Cerebellar cortex (tissue), 1 donor: ENCODE measurements at places on chromosomes 16 and 17.

DNA sequence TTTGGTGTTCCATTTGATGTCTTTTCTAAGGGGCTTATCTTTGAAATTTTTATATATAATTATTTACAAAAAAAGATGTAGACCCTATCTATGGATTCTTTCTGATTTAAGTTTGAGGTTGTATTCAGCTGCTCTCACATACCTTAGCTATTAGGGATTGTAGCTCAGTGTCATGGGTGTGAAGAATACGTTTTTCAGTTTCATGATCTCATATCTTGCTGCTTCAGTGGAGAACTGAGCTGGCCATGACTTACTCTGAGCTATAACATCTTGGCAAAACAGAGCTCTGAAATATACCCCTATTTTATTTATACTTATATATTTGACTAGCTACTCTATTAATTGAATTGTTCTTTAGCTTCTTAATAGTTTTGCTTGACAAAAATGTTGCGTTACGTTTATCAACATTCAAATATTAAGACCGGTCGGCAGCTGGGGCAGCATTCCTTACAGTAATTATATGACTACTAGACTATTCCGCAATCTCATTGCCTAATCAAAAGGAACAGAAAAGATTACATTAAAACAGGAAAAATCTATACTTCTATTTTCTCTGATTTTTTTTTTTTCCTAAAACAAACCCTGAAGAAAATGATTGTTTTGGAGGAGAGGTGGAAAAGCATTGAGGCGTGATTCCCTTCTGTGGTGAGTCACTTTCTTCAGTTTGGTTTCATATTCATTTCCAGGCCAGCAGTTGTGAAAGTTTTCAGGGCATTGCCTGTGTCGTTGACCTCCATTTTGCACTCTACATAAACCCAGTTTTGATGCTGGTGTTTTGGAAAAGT, 24.1 kb upstream of the KRT24 start:
- DNase-seq, result no peak

GRCh38 chr17:78376161-78376560, 2.3 kb upstream of the PGS1 start:
- no peak for DNase-seq

GRCh38 chr17:54270499-54270898, 447.8 kb downstream of the KIF2B start:
- no peak for DNase-seq

DNA sequence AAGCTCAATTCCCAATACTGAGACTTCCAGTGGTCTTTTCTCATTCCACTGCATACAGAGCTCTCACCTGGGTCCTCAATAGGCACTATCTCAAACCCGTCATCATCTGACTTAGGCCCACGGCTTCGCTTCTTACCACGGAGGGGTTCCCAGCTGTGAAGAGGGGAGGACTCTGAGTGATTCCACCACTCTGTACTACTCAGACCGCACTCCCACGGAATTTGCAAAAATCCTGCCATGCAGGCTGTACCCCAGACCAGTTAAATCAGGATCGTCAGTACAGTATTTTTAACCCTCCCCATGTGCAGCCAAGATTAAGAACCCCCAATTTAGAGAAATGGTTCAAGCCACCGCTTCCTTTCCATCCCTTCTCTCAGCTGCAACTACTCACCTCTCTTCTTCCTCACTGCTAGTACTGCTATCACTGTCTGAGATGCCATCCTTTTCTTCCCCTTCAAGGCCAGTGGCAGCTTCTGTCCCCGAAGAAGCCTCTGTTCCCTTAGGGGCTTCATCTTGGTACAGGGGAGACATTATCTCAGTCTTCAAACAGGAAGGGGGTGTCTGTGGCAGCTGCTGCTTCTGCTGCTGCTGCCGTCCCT, 6.2 kb upstream of the PSMC5 start:
- DNase-seq, result no peak

GRCh38 chr16:19882186-19882585, 2.5 kb downstream of the GPRC5B start:
- DNase-seq, result peak; percentile 57

- DNase-seq, result no peak
These were observed 12.2 kb downstream of the GNGT2 start for GRCh38 chr17:49198211-49198610.

DNA sequence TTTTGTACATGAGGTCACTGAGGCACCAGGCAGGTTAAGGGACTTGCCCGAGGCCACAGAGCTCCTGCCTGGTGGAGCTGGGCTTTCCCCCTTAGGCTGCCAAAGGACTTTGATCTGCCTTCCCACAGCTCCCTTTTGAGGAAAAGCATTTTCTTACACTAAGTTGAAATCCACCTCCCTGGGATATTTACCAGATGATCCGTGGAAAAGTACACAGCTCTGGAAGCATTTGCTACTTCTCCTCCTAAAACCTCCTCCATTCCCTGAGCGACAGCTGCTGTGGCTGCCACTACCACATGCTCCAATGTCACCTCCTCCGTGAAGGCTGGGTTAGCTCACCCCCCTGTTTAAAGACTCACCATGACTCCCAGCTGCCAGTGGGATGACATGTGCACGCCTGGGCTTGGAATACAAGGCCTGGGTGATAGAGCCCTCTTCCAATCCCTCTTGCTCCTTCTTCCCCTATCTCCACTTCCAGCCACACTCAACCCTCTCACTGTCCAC, 1.2 kb upstream of the MPRIP start:
- DNase-seq, result no peak

DNA sequence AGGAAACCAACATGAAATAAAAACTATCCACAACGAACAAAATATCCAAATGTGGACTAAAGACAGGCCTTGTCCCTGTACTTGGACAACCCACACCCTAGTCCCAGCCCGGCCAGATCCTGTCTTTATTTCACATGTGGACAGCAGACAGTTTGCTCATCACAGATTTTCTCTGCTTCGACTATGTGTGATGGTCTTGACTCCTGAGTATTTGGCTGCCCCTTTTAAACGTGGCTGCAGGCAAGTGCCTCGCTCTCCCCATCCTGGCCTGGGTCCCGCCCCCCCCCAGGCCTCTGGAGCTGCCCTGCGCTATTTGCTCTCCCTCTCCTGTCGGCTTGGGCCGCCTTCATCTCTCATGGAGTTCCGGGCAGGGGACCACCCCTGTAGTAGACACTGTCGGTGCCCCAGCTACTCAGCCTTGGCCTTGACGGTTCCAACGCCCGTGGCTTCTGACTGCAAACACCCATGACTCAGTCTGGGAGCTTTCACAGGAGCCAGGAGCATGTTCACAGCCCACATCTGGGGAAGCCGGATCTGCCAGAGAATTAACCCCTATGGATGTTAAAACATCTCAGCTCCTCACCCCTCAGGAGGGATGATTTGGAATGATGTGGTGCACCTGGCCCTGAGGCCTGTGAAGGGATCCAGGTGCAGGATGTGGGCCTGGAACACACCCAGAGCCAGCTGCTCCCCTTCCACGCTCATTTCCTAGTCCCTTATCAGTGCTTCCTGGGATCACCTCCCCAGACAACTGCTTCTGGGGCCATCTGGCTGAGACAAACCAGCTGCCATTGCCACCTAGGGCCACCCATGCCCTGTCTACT, 229.7 kb upstream of the RPL38 start:
- DNase-seq, result no peak

GRCh38 chr17:67095803-67096202, 51.4 kb downstream of the CACNG1 start:
- DNase-seq, result no peak

DNA sequence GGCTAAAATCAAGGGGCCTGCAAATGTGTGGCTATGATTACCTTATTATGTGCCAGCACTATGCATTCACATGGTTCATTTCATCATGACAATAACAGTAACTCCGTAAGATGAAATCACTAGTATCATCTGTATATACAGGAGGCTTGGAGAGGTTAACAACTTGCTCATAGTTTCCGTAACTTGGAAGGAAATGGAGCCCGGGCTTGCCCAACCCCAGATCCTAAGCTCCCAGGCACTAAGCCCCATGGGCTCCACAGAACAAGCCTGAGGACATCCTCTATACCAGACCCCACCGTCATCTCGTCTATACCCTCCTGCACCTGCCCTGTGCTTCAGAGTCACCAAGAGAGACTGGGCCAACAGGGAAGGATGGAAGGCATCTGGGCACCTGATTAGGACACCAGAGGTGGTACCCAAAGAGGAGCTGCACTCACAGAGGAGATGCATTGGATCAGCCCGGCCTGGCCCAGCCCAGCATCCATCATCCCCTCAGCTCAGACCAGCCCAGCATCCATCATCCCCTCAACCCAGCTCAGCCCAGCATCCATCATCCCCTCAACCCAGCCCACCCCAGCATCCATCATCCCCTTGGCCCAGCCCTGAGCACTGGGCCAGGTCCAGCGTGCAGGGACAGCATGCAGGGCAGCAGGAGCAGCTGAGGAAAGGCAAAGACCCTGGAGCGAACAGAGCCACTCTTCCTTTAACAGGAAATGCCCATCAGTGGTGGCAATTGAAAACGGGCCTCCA, 28.5 kb downstream of the NSMCE1 start:
- no peak for DNase-seq

DNA sequence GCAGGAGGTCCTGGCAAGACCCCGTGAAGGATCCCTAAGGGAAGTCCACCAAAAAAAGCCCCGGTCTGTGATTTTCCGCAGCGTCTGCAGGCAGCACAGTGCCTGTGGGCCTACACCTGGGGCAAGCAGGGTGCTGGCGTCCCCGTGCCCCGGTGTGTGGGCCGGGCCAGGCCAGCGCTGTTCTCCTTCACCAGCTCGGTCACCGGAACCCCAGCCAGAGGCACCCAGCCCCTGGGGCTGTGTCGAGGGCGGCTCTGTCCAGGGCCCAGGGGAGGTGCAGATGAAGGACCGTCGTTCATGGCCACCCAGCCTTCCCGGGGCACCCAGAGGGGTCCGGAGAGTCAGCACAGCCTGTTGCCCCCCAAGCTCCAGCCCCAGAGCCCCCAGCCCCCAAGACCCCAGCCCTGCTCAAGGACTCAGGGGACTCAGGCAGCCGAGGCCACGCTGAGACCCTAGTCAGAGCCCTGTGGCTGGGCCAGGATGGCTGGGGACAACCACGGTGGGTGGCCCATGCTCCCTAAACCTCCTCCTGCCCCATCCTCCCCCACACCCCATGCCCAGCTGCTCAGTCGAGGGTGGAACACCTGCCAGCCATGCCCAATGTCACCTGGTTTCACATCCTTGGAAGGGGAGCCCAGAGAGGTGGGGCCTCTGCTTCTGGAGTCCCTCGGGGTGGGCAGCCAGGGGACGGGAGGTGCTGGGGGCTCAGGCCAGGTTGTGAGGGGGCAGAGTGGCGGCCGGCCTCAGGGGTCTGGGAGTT, 5.7 kb upstream of the C1QTNF8 start:
- DNase-seq, result no peak

DNA sequence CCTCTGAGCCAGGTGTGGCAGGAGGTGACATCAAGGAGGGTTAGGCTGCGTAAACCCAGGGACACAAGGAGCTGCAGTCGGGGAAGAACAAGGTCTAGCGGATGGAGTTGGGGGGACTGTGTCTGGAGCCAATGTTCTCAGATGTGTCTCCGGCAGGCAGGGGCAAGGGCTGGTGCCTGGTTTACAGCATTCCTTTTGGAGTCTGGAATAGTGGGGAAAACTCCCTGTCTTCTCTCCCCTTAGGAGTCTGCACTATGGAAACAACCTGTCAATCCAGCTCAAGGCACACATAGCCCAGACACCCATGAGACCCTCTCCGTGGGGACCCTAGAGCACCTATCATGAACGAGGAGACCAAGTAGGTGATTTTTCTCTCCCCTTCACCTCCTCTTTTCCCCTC, 27.5 kb downstream of the NLRC5 start:
- no peak for DNase-seq

DNA sequence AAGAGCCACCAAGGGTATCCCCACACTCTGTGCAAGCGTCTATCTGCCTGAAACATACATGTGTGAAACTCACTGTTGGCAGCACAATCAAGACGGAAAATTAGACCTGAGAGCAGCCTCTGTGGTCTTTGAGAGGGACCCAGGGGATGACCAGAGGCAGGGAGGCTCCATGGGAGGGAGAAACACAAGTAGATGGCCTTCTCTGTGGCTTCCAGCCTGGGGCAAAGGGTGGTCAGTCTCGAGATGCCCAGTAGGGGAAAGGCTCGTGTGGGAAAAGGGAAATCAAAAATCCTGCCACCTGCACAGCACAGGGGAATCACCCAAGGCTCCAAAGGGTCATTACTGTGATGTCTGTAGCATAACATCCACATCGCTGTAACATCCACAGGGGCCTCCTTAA, 823.3 kb downstream of the KCNJ18 start:
- no peak for DNase-seq
